ENCODE measurements at places on chromosomes 2 and 18. TPM values are rescaled to one million over a fixed set of nuclear protein-coding genes. Genes with fewer than 3 reads are reported as not detected.

- DNase-seq, result no peak
These were observed 397.6 kb upstream of the LRATD1 start for GRCh38 chr2:14234911-14235310.

The LAMA1 gene
- 4.0 TPM for polyA plus RNA-seq

- no peak for DNase-seq
These were observed 18.3 kb upstream of the EPAS1 start for GRCh38 chr2:46278952-46279351.

GRCh38 chr2:170455617-170456426, 259.3 kb upstream of the SP5 start:
- DNase-seq, result no peak

The CCDC74B gene
- polyA plus RNA-seq, result not detected

DNA sequence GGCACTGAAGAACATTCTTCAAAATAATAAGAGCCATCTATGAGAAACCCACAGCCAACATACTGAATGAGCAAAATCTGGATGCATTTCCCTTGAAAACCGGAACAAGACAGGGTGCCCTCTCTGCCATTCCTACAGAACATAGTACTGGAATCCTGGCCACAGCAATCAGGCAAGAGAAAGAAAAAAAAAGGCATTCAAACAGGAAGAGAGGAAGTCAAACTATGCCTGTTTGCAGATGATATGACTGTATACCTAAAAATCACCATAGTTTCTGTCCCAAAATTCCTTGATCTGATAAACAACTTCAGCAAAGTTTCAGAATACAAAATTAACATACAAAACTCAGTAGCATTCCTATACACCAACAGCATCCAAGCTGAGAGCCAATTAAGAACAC, 119.5 kb upstream of the PARD3B start:
- no peak for DNase-seq

DNA sequence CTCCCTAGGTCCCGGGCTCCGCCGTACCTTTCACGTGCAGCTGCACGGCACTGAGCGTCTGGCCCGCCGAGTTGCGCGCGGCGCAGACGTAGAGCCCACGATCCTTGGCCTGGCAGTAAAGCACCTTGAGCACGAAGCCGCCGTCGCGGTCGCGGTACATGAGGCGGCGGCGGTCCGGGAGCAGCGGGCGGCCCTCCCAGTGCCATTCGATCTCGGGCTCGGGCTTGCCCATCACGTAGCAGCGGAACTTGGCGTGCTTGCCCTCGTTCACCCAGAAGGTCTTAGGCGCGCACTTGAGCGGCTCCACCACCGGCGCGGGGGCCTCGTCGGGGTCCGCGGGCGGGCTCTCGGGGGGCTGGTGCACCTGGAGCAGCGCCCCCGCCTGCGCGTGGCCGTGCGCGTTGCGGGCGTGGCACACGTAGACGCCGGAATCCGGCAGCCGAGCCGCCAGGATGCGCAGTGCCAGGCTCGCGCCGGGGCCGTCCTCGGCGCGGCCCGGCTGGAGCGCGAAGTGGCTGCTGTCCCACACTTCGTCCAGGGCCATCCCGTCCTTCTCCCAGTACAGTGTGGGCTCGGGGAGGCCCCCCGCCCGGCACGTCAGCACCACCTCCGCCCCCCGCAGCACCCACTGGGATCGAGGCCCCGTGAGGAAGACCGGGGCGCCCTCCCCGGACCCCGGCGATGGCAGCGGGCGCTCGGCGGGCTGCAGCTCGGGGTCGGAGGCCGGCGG, 980 bp downstream of the OBSL1 start:
- DNase-seq, result no peak

All from muscle of arm (tissue), 14 donors.